ENCODE measurements at places on chromosomes 7 and 10.

DNA sequence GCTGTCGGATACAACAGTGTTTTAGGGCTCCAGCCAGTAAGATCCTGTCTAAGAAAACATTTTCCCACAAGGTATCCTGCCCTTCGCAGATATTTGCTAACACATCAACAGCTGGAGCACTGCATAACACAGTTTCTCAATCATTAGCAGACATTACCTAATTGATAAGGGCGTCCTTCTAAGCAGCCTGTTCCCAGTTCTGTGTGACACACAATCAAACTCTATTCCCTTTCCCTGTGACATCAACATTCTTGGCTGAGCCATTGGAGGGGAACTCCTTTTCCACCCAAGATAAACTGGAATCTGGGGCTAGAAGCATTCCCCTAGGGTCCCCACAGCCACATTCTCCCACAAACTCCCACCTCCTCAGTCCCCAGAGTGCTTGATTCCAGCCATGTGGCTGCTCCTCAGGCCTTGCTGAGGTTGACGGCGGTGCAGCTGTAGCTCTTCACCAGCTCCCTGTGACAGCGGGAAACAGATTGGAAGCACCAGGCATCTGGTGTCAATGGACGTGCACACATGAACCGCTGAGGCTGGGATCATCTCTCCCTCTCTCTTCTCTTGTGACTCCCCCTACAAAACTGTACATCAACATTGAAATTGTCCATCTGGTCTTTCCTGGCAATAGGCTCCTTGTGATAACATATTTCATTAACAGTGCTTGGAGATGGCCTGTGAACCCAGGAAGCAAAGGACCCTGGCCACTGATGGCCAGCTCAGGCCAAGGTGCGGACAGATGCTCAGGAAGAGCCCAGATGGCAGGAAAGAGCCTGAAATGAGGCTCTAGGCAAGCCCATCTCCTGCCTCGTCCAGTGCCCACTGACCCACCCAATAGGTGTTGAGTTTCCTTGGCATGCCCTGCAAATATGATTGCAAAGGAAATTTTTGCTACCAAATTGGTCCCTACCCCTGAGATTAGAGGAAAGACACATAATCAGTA is 131.1 kb upstream of the TBX20 start:
- no peak for DNase-seq

DNA sequence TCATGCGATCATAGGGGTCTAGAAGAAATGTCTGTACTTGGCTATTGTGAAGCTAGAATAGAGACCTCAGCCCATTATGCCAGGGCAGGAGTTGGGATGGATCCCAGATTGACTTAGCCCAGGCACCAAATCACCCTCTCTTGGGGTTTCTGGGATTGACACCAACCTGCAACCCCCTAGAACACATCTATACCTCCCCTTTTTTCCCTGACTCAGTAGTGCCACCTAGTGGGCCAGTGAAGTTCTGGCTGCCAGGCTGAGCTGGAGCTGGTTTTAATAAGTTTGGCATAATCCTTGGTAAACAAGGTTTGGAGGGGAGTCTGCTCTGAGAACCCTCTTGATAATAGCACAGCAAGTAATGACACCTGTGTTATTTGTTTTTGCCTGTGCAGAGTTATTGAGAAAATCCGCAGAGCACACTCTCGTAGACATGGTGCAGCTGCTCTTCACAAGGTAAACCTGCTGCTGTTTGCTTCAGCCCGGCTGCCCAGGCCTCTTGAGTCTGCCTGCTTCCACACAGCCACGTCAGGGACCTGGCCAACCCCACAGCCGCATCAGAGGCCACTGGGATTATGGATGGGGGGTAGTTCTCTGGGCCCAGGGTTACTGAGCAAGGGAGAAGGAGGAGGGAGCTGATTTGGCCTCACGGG is 43.3 kb upstream of the NFKB2 start:
- peak; percentile 25 for DNase-seq

- no peak for DNase-seq
These were observed 67.6 kb downstream of the DNMBP start for GRCh38 chr10:99941942-99942820.

DNA sequence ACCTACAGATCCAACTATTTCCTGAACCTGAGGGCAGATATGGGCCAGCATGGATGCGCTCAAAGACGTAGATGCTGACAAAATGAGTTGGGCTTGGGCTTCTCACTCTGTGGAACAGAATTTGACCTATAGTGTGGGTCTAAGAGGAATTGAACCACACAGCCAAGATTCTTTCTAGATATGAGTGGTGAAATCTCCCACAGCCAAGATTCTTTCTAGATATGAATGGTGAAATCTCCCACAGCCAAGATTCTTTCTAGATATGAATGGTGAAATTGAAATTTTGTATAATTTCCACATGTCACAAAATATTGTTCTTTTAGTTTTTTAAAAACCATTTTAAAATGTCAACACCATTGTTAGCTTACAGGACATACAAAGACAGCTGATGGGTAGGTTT is 215.4 kb upstream of the LRGUK start:
- DNase-seq = no peak

DNA sequence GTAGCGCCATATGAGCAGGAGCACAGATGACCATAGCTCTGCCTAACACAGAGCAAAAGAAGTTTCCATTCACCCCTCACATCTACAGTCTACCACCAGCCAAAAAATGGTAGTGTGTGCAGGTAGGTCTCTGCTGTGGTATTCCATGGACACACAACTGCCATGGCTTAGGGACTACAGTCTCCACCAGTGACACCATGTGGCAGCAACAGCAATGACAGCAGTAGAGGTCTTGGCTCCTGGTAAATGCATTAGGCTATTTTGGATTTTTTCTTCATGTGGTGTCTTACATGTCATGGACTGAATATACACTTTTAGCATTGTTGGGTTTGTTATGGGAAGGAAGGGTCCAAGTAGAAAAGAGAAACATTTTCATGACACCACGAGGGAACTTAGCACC is 70.1 kb upstream of the CABCOCO1 start:
- no peak for DNase-seq

DNA sequence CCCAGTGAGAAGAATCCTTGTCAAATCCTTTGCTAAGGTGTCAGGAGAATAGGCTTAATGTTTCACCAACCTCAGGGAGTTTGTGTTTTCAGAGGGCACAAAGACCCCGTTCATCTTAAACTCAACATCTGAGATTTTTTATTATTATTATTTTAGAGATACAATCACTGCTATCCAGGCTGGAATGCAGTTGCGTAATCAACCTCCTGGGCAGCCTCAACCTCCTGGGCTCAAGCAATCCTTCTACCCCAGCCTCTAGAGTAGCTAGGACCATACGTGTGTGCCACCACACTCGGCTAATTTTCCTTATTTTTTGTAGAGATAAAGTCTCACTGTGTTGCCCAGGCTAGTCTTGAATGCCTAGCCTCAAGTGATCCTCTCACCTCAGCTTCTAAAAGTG is 599.2 kb downstream of the KCNMA1 start:
- DNase-seq = no peak

DNA sequence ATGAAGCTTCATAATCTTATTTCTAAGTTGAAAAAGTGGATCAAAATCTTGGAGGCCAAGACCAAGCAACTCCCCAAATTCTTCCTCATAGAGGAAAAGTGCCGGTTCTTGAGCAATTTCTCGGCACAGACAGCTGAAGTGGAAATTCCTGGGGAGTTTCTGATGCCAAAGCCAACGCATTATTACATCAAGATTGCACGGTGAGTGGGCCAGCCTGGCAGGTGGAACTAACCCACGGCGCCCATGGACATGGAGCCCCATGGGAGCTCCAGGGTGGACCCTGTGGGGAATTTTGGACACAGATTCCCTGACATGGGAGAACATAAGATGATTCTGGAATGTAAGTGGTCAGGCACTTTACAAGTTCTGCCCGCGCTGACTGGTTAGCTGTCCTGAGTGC is 125.9 kb downstream of the TRRAP start:
- no peak for DNase-seq

DNA sequence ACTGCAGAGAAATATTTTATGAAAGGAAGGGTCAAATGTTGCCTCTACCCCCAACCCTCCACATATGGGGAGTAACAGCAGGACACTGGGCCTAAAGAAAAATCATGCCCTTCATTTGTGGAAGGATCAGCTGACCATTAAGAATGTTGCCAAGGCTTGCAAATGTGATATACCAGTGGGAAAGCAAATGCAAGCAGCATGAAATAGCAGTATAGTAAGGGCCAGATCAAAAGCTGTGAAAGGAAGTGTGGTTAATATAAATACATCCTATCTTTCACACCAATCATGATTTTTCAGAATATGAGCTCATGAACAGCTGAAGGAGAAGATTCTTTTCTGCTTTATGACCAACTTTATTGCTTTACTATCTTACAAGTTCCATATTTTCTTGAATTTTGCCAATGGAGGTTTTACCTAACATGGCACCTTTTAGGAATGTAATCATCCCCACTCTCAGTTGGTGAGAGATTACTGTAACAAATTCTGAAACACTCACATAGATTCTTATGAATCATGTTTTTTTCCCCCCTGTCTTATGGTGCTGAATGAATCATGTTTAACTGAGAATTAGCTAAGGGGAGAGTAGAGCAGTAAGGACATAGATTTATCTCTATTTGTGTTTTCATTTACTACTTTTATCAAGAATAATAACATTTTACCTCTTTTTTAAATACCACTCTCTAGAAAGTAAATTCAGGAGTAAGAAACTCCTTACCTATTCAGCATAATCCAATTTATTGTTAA is 12.1 kb upstream of the ATAD1 start:
- no peak for DNase-seq

- DNase-seq = no peak
These were observed 71.8 kb downstream of the SMURF1 start for GRCh38 chr7:99072126-99072525.

DNA sequence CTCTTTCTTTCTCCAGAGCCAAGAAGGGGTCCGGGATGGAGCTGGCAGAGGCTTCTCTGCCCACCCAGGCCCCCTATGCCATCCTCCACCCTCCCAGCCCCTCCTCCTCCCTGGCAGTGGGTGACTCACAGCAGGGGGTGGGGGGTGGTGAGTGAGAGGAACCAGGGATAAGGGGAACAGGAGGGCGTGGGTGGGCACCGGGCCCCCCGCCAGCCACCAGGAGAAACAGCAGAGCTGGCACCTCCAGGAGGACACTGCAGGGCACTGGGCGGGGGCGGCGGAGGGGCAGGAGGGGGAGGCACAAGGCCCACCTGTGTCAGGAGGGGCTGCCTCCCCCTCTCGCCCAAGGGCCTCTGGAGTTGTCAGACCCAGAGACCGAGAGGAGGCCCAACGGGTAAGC is 56.0 kb downstream of the CAMK2B start:
- no peak for DNase-seq

- no peak for DNase-seq
These were observed 14.9 kb upstream of the FAM3C start for GRCh38 chr7:121410829-121411596.

DNA sequence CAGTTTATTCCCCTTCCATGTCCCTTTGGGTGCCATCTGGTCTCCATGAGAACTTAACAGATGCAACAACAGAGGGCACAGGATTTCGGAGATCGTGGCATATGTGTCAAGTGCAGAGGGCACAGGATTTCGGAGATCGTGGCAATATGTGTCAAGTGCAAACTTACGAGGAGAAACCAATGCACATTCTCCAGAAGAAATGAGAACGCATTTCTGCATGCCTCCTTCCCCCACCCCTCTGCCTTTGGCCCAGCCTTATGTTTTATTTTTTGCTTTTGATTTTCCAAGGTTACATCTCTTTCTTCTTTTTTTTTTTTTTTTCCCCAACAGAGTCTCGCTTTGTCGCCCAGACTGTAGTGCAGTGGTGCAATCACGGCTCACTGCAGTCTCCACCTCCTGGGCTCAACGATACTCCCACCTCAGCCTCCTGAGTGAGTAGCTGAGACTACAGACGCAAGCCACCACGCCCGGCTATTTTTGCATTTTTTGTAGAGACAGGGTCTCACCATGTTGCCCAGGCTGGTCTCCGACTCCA is 586 bp upstream of the ANKRD26 start:
- no peak for DNase-seq
